ENCODE measurements at places on chromosomes 7 and 10.

DNA sequence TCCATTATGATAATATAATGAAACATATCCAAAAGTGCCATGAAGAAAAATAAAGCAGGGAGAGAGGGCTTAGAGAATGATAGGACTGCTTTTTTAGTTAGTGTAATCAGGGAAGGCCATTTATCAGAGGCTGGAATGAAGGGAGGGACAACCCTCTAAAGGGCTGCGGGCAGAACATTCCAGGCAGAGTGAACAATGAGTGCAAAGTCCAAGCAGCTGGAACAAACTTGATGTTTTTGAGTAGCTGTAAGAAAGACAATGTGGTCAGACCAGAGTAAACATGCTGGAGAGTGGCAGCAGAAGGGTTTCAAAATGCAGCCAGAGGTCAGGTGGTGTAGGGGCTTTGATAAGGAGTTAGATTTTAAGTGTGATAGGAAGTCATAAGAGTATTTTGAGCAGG is 65.6 kb upstream of the CCDC6 start:
- DNase-seq = no peak

- peak; percentile 78 for DNase-seq
Observed at GRCh38 chr10:9012312-9012711, 957.8 kb downstream of the GATA3 start.

GRCh38 chr7:8105449-8106095 is 137.0 kb downstream of the GLCCI1 start:
- no peak for DNase-seq

DNA sequence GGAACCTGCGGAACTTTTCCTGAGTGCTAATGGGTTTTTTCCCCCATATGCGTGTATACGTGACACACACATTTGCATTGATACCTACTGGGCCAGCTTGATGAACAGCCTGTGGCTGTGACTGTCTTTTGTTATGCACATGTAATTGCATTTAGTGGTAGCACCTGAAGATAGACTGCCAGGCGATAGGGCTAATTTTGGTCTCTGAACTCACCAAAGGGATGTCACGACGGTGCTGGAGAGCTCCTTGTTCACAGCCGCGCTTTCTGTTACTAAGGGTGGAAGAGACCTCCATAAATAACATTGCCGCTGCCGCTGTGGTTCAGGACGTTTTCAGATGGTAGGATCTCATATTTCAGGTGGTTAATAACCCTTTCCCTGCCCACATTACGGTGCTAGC is 133.2 kb downstream of the CAMK1D start:
- DNase-seq = no peak

DNA sequence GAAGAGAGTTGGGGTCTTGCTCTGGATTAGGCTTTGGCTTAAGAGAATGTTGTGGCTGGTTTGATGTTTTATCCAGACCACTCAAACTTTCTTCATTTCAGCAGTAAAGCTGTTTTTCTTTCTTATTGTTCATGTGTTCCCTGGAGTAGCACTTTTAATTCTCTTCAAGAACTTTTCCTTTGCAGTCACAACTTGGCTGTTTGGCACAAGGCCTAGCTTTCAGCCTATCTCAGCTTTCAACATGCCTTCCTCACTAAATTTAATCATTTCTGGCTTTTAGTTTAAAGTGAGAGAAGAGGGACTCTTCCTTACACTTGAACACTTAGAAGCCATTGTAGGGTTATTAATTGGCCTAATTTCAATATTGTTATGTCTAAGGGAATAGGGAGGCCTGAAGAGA is 18.1 kb downstream of the CCDC126 start:
- DNase-seq = no peak

DNA sequence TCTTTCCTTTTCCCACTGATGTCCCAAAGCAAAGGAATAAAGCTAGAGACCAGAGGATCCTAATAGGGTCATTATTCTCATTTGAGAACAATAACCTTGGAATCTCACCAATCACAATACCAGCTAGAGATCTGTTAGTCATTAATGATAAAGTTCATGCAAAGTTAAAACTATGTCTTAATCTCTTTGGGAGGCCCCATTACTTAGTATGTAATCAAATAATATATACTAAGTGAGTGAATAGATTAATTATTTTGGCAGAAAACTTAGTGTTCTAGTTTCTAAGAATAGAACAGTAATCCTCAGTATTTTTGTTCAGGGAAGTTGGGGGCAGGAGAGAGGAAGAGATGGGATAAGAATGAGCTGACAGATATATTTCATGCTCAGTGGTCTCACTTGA is 227.2 kb downstream of the MTERF1 start:
- peak; percentile 49 for DNase-seq

DNA sequence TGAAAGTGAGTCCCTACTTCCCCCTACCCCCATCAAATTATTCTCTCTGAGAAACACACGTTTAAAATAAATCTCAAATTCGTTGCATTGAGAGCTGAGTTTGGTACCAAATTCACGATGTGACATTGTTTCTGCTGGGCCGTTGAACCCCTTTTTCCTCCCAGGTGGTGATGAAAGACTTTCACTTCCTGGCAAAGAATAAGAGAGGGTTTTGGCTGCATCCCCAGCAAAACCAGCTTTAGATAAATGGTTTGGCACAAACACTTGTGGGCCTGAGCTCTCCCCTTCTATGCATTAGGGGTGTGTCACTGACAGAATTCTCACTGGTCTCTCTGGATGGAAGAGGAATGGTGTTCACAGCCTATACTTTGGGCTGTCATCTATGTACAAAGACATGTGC is 8.8 kb upstream of the DNTT start:
- no peak for DNase-seq

GRCh38 chr10:72043016-72043834 is 45.1 kb downstream of the SPOCK2 start:
- no peak for DNase-seq

GRCh38 chr10:84360637-84361365 is 32.4 kb downstream of the CCSER2 start:
- peak; percentile 26 for DNase-seq

DNA sequence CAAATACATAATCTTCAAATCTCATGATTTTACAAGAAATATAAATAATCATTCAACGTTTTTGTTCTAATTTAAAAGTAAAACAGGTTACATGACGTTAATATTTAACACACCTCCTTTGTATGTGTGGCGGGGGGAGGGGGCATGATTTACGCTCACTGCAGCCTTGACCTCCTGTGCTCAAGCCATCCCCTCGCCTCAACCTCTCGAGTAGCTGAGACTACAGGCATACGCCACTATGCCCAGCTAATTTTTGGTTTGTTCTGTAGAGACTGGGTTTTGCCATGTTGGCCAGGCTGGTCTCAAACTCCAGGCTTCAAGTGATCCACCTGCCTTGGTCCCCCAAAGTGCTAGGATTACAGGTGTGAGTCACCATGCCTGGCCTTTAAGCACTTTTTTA is 7.2 kb upstream of the CACNA2D1 start:
- DNase-seq = no peak

- DNase-seq = no peak
Observed at GRCh38 chr10:73873142-73873837, 1.1 kb downstream of the CAMK2G start.

- no peak for DNase-seq
Observed at GRCh38 chr10:89221919-89222318, 14.8 kb upstream of the CH25H start.

- no peak for DNase-seq
Observed at GRCh38 chr10:413662-414071, 275.8 kb downstream of the DIP2C start.

DNA sequence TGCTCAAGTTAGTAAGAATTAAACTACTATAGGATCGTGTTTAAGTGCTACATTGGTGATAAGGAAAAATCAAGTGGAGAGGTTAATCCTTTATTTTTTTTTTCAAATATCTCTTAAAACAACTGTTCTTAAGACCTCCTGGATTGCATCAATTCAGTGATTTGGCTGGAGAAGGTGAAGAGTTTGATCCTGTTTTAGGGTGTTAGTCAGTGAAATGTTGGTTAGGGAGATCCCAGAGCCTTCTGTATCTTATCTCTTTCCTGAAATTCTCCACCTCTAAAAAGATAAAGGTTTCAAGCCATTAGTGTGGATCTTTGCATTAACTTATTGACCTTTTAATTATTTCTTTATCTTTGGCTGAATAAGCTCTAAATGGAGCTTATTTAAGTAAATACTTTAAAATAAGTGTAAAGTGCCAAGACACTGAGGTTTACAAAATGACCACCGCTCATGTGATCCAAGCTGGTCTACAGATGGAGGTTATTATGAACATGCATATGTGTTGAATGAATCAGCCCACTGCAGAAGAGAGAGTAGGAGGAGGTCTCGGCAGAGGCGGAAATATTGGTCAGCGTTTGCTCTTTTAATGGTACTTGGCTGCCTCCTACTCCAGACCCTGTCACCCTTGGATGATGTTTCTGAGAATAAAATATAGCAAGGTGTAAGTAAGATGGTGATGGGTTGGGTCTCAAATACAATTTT is 51.8 kb upstream of the BMPER start:
- peak; percentile 90 for DNase-seq

DNA sequence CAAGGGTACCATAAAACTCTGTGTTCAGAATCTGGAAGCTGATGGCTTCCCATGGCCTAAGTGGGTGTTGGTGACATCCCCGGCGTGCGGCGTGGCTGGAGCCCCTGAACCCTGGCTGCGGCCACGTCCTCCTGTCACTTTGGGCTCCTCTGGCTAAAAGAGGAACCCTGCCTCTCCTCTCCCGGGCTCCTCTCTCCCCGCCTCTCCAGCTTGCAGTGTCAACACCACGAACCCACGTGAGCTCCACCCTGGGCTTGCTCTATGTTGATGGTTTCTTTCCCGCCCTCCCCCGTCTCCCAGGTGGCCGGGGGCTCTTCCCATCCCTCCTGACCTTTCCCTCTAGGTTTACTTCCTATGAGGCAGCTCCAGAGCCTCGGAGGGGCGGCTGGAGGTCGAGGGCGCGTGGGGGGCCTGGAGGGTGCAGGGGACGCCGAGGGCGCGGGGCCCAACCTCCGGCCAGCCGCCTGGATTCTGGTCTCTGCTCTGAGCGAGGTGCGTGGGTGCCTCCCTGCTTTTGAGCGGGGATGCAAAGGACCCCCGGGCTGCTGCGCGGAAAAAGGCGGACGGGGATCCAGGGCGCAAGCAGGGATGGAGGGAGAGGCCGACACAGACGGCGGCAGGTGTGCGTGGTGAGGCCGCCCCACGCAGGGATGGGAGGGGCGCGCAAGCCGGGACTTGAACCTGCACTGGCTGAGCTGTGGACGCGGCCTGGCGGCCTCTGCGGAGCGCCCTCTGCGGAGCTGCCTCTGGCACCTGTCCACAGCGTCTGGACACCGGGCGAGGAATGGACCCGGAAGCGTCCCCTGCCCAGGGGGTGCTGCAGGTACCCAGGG is 115.5 kb upstream of the DIP2C start:
- no peak for DNase-seq

DNA sequence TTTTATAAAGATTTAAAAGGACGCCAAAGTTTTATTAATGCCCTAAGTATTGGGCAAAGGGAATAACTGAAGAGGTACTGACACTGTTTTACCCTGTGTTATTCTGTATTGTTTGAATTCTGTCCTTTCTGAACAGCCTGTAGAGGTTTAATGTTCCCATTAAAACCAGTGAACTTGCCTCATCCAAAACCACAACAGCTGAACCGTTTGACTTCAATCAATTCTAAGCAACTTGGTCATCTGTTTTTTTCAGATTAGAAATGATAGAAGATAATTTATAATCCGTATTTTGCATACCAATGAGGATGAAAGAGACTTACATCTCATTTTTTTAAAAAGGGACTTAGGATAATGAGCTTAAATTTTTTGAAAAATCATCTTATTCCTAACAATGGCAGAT is 40.4 kb downstream of the HACD1 start:
- no peak for DNase-seq

DNA sequence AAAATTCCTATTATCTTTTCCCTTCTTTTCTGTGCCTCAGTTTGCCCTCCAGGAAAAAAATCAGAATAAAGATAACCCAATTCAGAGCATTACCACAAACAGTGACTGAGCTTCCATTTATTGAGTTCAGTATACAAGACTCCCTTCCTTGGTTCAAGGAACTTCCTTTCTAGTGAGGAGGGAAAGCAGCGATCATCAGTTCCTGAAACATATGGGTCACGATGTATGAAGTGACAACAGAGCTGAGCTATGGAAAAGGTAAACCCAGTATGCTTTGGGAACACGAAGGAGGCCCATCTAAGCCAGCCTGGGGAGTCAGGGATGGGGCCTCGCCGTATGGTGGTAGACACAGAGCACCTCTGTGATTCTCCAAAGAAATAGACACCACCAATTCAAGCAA is 15.8 kb downstream of the C10orf71 start:
- DNase-seq = no peak

DNA sequence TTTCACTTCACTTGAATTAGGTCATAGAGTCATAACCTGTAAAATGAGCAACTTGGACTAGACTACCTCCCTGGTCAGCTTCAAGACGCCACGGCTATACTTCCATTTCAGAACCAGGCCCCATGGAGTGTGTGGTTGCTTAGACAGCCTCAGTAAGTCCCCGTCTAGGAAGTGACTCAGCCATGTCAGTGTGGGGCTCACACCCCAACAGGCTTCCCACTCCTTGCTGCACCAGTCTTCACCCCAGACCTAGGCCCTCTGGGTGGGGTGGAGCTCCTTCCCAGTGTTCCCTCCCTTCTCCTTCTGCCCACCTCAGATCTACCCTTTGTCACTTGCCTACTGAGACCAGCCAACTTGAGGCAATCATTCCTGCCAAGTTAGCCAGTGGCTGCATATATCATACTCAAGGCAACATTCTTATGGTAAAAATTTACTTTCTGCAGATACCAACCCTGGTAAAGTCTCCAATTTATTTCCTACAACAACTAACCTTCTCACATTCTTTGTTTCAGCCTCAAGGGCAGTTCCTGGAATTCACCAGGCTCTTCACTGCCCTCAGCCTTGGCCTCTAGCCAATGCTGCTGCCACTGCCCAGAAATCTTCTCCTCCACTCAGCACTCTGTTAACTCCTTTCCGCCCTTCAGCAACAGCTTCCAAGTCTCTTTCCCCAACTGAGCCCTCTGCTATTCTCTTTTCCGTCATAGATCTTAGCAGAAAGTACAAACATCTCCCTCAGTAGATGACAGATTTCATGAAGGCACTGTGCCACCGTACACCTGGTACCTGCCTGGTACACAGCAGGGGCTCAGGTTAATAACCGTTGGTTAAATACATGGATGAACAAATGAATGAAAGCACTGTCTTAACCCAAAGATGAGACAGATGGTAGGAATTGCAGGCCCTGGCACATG is 31.3 kb upstream of the ZNRF2 start:
- DNase-seq = peak; percentile 9

DNA sequence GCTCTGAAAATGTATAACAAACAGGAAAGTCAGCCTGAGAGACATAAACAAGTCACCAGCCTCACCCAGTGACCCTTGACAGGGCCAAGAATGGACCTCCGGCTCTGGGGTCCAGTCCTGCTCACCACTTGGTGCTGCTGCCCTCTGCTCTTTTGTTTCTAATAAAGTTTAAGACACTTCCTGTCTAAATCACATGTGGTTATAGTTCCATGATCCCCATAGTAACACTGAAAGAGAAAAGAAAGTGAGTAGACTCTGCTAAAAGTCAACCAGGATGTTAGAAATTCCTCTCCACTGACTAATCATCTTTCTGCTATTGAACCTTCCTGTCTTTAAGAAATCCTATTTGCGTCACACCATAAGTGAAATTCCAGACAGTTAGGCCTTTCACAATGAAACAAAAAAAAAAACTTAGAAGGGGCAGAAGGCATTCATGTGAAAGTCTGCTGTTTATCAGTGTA is 179.2 kb upstream of the BET1 start:
- DNase-seq = peak; percentile 99
